ENCODE measurements at places on chromosomes 6 and 20. TPM values are rescaled to one million over a fixed set of nuclear protein-coding genes. Genes with fewer than 3 reads are reported as not detected.

DNA sequence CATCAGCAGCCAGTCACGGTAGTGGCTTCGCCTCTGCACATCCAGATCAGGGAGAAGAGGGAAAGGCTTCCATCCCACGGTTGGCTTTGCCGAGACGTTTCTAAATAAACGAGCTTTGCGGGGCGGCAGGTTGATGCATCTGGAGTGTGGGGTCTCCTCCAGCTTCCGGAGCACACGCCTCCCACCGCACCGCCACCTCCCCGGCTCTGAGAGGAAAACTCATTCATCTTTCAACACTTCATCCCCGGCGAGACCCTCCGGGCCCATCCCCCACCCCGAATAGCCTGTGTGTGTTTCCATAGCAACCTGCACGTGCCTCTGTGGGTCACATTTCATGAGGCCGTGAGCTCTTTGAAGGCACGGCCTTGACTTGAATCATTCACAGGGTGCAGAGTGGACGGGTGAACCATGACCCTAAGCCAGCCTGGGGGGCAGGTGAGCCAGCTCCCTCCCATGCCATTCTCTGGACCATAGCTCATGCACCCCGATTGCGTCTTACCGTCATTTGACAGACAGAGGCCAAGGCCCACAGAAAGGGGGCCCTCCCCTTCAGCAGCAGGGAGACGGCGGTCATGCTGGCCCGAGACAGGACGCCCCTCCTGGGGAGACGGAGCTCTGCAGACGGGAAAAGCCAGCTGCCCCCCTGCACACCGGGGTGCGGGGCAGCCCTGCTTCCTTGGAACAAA is 16.2 kb upstream of the CHRNA4 start:
- no peak overlapping the region for H3K27ac ChIP-seq
- no peak overlapping the region for H3K4me3 ChIP-seq
- H3K36me3 ChIP-seq: no peaks in the 10 kb centered on the region
- no peak for DNase-seq
- no peaks in the 10 kb centered on the region for H3K27me3 ChIP-seq
- H3K4me1 ChIP-seq: no peaks in the 10 kb centered on the region

DNA sequence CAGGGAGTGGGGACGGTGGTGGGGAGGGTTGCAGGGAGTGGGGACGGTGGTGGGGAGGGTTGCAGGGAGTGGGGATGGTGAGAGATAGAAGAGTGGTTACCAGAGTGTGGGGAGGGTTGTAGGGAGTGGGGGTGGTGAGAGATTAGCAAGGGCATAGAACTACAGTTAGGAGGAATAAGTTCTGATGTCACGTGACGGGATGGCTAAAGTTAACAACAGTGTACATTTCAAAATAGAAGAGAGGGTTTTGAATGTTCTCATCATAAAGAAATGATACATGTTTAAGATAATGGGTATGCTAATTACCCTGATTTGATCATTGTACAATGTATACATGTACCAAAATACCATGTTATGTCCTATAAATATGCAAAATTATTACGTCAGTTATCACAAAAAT is 57.6 kb upstream of the FRMD1 start:
- no peaks in the 10 kb centered on the region for H3K4me1 ChIP-seq
- DNase-seq: no peak
- H3K27me3 ChIP-seq: no peaks in the 10 kb centered on the region
- H3K4me3 ChIP-seq: no peak overlapping the region

Gene PDE7B
- 1.0 TPM for total RNA-seq

GRCh38 chr6:4929097-4929718 is 74.6 kb downstream of the RPP40 start:
- no peaks in the 10 kb centered on the region for H3K36me3 ChIP-seq
- H3K27ac ChIP-seq: no peak overlapping the region
- H3K4me1 ChIP-seq: no peaks in the 10 kb centered on the region
- H3K27me3 ChIP-seq: no peaks in the 10 kb centered on the region
- no peak for DNase-seq
- no peak overlapping the region for H3K4me3 ChIP-seq

GRCh38 chr6:10478187-10479040 is 42.7 kb upstream of the GCNT2 start:
- no peak overlapping the region for H3K4me3 ChIP-seq
- no peak overlapping the region for H3K27ac ChIP-seq
- no peaks in the 10 kb centered on the region for H3K27me3 ChIP-seq
- peak; percentile 4 for DNase-seq
- H3K36me3 ChIP-seq: no peaks in the 10 kb centered on the region

DNA sequence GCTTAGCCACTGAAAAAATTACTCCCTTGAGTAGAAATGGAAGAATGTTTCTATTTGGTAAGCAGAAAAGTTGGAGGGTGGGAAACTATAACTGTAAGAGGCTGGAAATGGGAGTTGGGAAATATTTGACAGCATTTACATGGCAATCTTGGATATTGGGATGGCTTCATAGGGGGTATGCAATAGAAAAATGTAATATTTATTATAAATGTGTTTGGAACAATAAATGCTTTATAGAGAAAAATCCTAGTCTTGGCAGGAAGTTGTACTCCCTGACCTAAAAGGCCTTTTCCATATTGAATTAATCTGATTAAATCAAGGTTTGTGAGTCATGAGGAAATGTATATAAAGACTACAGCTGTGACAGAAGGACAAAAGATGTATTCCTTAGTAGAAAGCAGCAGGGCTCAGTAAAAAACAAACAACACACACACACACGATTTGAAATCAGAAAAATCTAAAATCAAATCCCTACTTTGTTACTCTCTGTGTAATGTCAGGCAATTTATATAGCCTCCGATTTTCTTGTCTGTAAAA is 272.3 kb downstream of the CD109 start:
- H3K27me3 ChIP-seq: no peaks in the 10 kb centered on the region
- H3K4me1 ChIP-seq: no peaks in the 10 kb centered on the region
- no peak overlapping the region for H3K27ac ChIP-seq
- no peak overlapping the region for H3K4me3 ChIP-seq
- no peaks in the 10 kb centered on the region for H3K36me3 ChIP-seq

Gene MATN4
- total RNA-seq: 4.9 TPM

Gene MYB
- not detected for total RNA-seq

- H3K4me3 ChIP-seq: no peak overlapping the region
- H3K36me3 ChIP-seq: peaks cover 2% of the 10 kb centered on the region
- DNase-seq: no peak
- no peaks in the 10 kb centered on the region for H3K27me3 ChIP-seq
- H3K27ac ChIP-seq: no peak overlapping the region
These were observed 2.9 kb downstream of the SLC2A4RG start for GRCh38 chr20:63742381-63743024.

GRCh38 chr6:106872049-106872448 is 102.5 kb downstream of the CD24 start:
- H3K4me3 ChIP-seq: no peak overlapping the region
- H3K4me1 ChIP-seq: peaks cover 19% of the 10 kb centered on the region
- no peak overlapping the region for H3K27ac ChIP-seq

- H3K27me3 ChIP-seq: no peaks in the 10 kb centered on the region
- no peak overlapping the region for H3K4me3 ChIP-seq
- no peak overlapping the region for H3K27ac ChIP-seq
- no peak for DNase-seq
- H3K4me1 ChIP-seq: no peaks in the 10 kb centered on the region
These were observed 47.3 kb upstream of the CLDN20 start for GRCh38 chr6:155216312-155217046.

DNA sequence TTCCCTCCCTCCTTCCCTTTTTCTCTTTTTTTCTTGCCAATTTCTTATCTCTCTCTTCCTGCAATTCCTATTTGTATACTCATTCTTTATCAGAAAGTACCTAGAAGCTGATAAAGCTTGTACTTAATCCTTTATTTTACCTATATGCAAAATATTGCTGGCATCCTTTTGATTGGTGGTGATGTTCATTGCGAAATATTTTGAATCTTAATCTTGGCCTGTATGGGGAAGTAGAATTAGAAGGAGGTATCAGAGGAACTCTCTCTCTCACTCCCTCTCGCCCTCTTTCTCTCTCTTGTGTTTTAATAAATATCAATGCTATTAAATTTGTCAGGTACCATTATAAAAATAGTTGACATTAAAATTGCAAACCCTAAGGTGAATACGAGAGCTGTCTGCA is 52.8 kb downstream of the UST start:
- H3K27me3 ChIP-seq: no peaks in the 10 kb centered on the region
- H3K36me3 ChIP-seq: no peaks in the 10 kb centered on the region
- no peak for DNase-seq
- peaks cover 20% of the 10 kb centered on the region for H3K4me1 ChIP-seq

Gene SAMD3
- 0.52 TPM for total RNA-seq

DNA sequence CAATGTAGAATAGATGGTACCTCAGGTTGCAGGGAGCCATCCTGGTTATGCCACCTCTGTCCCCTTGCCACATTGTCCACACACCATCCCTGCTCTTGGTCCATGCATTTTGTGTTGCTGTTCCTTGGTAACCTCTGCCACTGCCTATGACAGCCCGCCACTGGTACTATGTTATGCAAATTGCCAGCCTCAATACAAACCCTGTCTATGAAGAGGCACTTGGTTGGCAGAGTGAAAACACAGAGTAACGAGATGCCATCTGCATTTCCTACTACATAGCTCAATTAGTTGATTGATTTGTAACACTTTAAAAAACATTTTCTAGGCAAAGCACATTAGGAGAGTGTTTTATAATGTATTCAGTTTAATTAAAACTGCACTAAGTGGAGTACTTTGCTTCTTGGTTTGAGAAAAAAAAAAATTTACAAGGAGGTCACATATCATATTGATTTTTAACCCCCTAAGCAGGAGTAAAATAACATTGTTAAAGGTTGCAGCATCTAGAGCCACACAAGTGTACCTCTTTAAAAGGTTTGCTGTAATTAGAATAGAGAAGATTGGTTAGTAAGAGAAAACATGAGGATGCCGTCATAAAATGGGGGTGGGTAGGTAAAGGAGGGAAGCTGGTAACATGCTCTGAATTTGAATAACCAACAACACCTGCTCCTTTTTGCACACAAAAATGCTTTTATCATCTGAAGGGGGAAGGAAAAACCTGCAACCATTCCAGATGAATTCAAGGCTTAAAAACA is 817.1 kb downstream of the KIF16B start:
- no peaks in the 10 kb centered on the region for H3K36me3 ChIP-seq
- H3K27ac ChIP-seq: no peak overlapping the region
- H3K27me3 ChIP-seq: no peaks in the 10 kb centered on the region
- DNase-seq: no peak

GRCh38 chr20:44357020-44357419 is 1.5 kb downstream of the HNF4A start:
- H3K27me3 ChIP-seq: no peaks in the 10 kb centered on the region
- DNase-seq: peak; percentile 30
- peaks cover 45% of the 10 kb centered on the region for H3K4me1 ChIP-seq
- H3K27ac ChIP-seq: peak overlapping the region; percentile 93
- no peaks in the 10 kb centered on the region for H3K36me3 ChIP-seq
